ENCODE measurements at places on chromosomes 16 and 17.

DNA sequence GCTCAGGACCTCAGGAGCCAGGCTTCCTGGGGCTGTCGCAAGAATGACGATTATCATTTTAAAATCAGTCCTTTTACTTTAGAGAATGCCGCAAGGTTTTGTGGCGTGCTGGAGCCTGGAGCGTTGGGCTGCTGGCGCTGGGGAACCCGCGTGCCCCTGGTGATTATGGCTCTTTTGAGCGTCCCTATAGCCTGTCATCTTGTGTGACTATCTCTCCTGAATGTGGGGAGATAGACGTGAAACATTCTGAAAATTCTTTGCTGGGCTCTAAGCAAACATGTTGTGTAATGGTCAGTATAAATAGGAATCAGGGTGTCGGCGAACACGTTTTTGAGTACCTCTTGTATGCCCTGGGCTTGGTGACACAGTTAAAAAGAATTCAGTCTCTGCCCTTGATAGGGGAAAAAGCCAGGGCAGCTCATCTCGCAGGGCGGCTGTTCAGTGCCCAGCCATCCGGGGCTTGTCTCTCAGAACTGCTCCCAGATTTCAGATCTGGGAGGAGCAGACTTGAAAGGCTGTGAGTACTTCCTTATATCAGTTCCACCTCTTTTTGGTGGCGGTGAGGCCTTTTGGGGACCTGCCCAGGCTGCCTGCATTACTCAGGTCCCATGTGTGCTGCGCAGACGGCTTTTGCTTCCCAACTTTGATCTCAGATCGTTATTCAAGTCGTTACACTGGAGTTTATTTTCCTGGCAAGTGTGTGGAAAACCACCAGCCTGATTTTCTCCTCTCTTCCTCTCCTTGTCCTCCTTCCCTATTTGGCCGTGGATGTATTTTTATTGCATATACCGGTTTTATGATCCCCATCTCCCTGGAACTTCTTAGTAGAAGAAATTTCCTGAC lies 973 bp downstream of the SLC7A6 start:
- DNase-seq = peak; percentile 69

- DNase-seq = no peak
These were observed 1.3 kb upstream of the TNS4 start for GRCh38 chr17:40502716-40503115.

- no peak for DNase-seq
These were observed 26.9 kb downstream of the BANP start for GRCh38 chr16:87978127-87978526.

- no peak for DNase-seq
These were observed 200.8 kb downstream of the PRKCB start for GRCh38 chr16:24036614-24037013.

- DNase-seq = no peak
These were observed 13.3 kb downstream of the SLC16A3 start for GRCh38 chr17:82241926-82242697.

DNA sequence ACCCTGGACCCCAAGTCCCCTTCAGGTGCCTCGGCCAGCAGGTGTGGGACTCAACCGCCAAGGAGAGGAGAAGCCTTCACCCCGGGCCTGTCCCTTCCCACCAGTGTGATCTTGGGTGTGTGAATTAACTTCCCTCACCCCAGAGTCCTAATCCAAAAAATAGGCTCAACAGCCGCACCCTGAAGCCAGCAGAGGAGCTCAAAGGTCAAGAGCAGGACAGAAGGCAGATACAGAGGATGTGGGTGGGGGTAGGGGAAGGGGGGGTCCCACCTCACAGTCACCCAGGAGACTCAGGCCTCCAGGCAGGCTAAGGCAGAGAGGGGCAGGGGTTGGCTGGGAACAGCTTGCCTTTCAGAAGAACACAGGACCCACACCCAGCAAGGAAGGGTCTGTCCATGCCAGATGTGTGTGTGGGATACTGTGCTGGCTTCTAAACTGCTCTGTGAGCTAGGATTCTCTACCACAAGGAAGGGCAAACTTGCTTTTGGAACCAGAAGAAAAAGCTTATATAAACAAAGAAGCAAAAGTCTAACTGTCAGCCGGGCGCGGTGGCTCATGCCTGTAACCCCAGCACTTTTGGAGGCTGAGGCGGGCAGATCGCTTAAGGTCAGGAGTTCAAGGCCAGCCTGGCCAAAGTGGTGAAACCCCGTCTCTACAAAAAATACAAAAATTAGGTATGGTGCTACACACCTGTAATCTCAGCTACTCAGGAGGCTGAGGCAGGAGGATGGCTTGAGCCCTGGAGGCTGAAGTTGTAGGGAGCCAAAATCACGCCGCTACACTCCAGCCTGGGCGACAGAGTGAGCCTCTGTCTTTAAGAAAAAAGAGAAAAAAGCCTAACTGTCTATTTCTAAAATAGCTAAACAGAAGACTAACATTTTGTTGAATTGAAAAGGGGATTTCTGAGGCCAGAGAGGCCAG lies 4.6 kb downstream of the PIEZO1 start:
- DNase-seq = no peak

GRCh38 chr17:80858301-80859001 lies 133.2 kb upstream of the CHMP6 start:
- DNase-seq = peak; percentile 70

GRCh38 chr16:11484691-11485258 lies 101.9 kb downstream of the LITAF start:
- peak; percentile 43 for DNase-seq

- DNase-seq = no peak
These were observed 757 bp downstream of the FMNL1 start for GRCh38 chr17:45222289-45222995.

DNA sequence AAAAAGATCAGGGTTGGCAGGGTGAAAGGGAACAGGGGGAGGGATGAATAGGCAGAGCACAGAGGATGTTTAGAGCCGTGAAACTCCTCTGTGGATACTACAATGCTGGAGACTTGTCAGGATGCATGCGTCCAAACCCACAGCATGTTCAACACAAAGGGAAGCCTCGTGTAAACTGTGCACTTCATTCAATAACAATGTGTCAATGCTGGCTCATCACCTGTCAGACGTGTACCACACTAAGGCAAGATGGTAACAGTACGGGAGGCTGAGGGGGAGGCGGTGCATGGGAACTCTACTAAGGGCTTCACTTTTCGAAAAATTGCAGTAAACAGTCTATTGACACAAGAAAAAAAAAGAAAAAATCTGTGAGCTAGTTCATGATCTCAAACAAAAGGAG lies 63.7 kb downstream of the C16orf95 start:
- no peak for DNase-seq

DNA sequence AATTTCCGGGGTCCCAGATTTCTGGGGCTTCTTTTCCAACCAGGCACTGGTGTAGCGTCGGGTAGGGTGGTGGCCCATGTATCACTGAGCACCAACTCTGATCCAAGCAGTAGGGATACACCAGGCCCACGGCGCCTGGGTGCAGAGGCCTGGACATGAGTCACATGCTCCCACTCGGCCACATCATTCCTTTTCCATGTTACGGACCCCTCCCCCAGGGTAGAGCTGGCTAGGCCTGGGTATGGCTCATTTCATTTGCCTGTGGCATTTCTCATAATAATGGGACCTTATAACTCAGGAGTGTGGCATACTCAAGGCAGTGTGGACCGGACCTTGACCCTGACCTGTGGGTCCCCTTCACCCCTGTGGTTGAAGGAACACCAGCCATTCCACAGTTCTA lies 18.0 kb upstream of the NDRG4 start:
- no peak for DNase-seq

GRCh38 chr16:61798741-61799140 lies 237.5 kb downstream of the CDH8 start:
- DNase-seq = no peak

- DNase-seq = no peak
These were observed 277.1 kb downstream of the CEP112 start for GRCh38 chr17:65914784-65915342.

- no peak for DNase-seq
These were observed 27.9 kb downstream of the HOXB1 start for GRCh38 chr17:48502901-48503300.

GRCh38 chr17:76335716-76336381 lies 17.9 kb downstream of the PRPSAP1 start:
- DNase-seq = no peak

DNA sequence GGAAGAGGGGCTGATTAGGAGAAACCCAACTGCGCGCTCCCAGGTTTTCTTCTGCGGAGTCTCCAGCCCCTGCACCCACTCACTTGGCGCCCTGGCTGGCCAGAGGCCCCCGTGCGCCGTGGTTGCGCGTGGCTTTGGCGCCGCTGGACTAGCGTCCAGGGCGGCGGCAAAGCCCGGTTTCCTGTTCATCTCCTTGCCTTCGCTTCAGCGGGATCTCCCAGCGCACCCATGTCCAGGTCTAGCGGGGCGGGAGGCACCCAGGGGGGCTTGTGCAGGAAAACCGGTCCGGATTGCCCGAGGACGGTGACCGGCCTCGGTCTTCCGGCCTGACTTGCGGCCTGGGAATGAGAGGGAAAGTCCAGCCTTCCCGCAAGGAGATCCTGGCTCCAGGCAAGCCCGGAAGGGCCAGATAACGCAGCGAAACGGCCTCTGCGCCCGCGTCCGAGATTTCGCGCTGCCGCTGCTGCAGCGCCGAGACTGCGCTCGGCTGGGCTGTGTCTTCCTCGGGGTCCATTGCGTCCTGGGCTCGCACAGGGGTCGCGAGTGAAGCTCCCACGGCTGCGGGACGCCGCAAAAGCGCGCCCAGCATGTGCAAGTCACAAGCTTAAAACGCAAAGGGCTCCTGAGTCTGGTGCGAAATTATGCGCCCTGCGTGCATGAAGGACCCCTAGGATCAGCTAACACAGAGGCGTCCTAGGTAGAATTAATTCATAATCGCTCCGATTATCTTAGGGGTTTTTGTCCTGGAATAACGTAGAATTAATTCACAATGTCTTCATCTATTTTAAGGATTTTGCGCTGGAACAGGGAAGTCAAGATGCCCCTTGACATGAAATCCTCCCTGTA lies 5.7 kb downstream of the FOXF1 start:
- peak; percentile 69 for DNase-seq

DNA sequence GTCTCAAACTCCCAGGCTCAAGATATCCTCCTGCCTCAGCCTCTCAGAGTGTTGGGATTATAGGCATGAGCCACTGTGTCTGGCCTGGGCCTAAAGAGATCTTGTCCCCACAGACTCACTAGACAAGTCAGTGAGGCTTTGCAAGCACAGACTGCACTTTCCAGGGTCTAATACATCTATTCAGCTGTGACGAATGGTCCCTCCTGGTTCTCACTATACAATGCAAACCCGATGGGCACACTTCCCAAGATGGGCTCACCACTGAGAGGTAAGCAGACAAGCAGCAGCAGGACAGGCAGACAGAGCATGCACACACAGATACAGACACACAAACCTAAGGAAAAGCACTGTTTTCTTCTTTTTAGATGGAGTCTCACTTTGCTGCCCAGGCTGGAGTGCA lies 8.8 kb downstream of the MBTPS1 start:
- DNase-seq = no peak

- DNase-seq = no peak
These were observed 486 bp downstream of the SYT17 start for GRCh38 chr16:19168371-19169081.

DNA sequence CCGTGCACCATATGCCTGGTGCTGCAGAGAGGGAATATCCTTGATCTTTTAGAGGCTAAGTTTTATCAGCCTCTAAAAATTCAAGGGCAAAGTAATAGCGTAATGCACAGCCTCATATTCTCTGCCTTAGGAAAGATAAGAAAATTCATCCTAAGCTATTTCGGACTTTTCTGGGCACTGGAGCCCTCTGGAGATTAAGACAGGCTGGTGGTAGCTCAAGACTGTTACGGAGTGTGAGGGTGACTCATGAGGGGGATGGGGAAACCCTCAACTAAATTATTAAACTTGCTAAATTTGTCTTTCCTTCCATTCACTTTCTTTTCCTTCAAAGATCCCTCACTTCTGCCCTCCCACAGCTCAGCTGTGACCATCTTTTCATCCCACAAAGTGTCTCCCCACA lies 73.3 kb downstream of the RPH3AL start:
- DNase-seq = peak; percentile 6

- no peak for DNase-seq
These were observed 370.1 kb upstream of the ZFHX3 start for GRCh38 chr16:73418051-73418450.

GRCh38 chr16:72836985-72837384 lies 210.9 kb downstream of the ZFHX3 start:
- no peak for DNase-seq

DNA sequence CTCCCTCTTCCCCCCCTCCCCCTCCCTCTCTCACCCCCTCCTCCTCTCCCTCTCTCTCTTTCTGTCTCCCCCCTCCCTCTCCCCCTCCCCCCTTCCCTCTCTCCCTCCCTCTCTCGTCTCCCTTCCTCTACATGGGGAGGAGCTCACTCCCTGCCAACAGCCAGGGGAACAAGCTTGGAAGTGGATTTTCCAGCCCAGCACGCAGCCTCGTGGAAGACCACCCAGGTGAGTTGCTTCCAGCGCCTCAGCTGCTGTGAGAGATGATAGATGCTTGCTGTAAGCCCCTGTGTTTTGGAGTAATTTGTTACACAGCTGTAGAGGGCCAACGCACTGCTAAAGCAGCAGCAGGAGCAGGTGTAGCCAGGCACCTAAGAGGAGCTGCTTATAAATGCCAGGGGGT lies 20.8 kb downstream of the ACTG1 start:
- DNase-seq = no peak

- DNase-seq = peak; percentile 83
These were observed 32.4 kb downstream of the DCAKD start for GRCh38 chr17:45018848-45019711.

GRCh38 chr16:64251742-64252141 lies 870.1 kb downstream of the CDH11 start:
- DNase-seq = no peak

GRCh38 chr16:64962786-64963185 lies 159.1 kb downstream of the CDH11 start:
- no peak for DNase-seq

DNA sequence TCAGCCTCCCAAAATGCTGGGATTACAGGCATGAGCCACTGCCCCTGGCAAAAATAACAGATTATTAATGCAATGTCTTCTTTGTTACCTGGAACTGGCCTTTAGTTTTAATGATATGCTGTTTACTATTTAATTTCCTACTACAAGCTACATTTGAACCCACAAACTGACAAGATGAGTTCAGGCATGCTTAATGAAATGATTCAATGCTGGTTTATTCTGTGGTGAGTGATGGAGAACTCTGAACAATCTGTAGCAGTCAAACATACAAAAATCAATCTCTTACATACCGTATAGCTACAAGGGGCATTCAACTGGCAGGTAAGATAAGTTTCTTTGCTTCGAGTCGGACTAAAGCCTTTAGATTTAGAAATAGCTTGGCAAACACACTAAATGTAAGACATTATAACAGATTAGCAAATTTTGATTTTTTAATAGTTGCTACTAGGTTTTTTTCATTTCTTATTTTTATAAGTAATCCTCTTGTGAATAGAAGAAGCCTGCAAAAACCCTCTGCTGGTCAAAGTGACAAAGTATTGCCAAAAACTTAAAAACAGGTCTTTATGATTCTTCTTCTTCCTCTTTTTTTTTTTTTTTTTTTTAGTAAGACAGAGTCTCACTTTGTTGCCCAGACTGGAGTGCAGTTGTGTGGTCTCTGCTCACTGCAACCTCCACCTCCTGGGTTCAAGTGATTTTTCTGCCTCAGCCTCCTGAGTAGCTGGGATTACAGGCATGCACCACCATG lies 138.5 kb downstream of the SSH2 start:
- no peak for DNase-seq

All from aorta (tissue), 5 donors.